ENCODE measurements at places on chromosomes 16 and 17. TPM values are rescaled to one million over a fixed set of nuclear protein-coding genes. Genes with fewer than 3 reads are reported as not detected.

Gene PRSS33
- not detected for total RNA-seq

Gene SLC16A13
- total RNA-seq, result 0.26 TPM

GRCh38 chr16:84034516-84034915, 8.1 kb downstream of the SLC38A8 start:
- no peak for DNase-seq

GRCh38 chr17:36463916-36464764, 22.3 kb upstream of the ZNHIT3 start:
- peak; percentile 63 for DNase-seq

- no peak for DNase-seq
Observed at GRCh38 chr16:80883159-80883642, 78.8 kb upstream of the CDYL2 start.

All from fibroblast of lung (primary cell).